ENCODE measurements at places on chromosomes 6 and 20.

GRCh38 chr6:110389689-110390382 is 25.5 kb downstream of the DDO start:
- DNase-seq = peak; percentile 44

DNA sequence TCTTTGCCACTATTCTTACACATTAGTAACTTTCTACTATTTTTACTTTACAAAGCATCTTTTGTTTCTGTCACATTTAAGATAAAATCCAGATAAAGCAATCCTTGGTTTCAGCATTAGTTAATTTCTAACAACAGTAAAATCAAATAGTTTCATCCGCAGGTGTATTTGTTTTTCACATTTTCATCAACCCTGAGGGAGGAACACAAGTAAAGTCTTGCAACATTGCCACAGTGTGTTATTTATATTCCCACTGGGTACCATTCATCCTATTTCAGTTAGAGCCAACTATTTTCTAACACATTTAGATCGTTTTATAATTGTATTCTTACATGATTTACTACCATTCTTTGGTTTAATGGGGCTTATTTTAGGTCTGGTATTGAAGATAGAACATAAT is 908.7 kb upstream of the CITED2 start:
- peak; percentile 67 for DNase-seq

DNA sequence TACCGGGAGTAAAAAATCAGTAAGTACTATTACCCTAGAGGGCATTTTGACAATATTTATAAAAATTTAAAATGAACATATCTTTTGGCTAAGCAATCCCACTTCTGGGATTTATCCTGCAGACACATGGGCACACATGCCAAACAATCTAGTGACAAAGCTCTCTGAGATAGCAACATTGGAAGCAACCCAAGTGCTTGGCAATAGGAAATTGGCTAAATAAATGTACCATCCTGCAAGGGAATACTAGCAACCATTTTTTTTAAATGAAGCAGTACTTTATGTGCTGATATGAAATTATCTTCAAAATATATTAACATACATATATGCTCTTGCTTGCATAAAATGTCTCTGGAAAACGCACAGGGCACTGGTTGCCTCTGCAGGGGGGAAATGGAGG is 133.8 kb downstream of the SNX5 start:
- no peak for DNase-seq

- peak; percentile 48 for DNase-seq
Measured at GRCh38 chr6:170152124-170152926, 138.6 kb downstream of the DLL1 start.

DNA sequence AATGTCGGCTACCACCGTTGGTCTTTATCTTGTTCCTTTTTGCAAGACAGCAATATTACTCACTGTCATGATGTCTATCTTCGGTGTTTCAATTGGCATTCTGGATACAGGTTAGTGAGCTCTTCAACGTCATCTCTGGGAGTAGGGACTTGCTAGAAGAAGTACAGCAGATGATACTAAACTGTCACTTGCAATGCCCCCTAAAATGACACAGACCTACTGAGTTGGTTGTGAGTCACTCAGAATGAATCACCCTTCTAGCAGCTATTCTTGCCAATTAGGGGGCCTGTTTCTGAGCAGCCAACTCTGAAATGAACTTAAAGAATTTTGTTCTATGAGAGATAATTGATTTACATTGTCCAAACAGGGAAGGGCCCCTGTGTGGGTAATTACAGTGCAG is 176.5 kb downstream of the SLC16A10 start:
- DNase-seq = no peak

Measured in NCI-H146 (cell line).